ENCODE measurements at places on chromosomes 2 and 18.
A peak's percentile ranks its signal among the peaks of the same experiment; 100 is the strongest.

DNA sequence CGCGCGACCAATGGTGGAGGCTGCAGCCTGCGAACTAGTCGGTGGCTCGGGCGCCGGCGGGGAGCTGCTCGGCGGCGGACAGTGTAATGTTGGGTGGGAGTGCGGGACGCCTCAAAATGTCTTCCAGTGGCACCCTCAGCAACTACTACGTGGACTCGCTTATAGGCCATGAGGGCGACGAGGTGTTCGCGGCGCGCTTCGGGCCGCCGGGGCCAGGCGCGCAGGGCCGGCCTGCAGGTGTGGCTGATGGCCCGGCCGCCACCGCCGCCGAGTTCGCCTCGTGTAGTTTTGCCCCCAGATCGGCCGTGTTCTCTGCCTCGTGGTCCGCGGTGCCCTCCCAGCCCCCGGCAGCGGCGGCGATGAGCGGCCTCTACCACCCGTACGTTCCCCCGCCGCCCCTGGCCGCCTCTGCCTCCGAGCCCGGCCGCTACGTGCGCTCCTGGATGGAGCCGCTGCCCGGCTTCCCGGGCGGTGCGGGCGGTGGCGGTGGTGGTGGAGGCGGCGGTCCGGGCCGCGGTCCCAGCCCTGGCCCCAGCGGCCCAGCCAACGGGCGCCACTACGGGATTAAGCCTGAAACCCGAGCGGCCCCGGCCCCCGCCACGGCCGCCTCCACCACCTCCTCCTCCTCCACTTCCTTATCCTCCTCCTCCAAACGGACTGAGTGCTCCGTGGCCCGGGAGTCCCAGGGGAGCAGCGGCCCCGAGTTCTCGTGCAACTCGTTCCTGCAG is at the start of gene HOXD9:
TSS of gene HOXD9 (plus strand) at position 37 of the 728 bp plus-strand sequence. CDS start at position 87, 50 bp downstream.
- DNase-seq, result no peak

GRCh38 chr2:8549942-8550341 is 131.9 kb upstream of the ID2 start:
- DNase-seq, result no peak

GRCh38 chr2:173286153-173286809 is 68.4 kb upstream of the CDCA7 start:
- no peak for DNase-seq

DNA sequence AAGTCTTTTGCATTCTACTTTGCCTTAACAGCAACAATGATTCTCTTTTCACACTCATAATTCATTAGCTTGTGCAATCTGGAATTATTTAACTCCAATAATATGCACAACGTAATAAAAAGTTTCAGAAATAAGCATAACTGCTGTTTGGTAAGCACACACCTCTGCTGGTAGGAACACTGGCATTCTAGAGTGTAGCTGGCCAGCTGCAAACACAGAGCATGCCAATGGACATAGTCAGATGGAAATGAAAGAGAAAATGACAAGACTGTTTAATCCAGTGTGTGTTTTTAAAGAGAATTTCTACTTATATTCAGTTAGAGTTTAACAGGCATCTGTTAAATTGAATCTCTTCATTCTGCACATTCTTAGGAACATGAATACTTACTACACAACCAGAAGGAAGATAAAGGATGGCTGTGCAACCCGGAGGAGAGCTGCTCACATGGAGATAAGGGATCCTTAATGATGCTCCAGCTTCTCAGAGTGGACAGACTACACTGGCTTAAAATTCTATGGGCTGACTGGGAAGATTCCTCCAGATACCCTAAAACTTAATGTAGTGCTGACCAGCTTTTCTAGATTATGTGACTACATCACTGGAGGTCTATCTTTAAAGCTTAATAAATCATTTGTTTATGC is 94.6 kb upstream of the CHAC2 start:
- DNase-seq, result no peak

GRCh38 chr18:33288082-33288716 is 152.3 kb downstream of the CCDC178 start:
- no peak for DNase-seq

GRCh38 chr2:185583058-185583816 is 155.4 kb upstream of the FSIP2 start:
- DNase-seq, result peak; percentile 67

GRCh38 chr2:10019174-10019573 is 24.2 kb upstream of the KLF11 start:
- DNase-seq, result no peak

DNA sequence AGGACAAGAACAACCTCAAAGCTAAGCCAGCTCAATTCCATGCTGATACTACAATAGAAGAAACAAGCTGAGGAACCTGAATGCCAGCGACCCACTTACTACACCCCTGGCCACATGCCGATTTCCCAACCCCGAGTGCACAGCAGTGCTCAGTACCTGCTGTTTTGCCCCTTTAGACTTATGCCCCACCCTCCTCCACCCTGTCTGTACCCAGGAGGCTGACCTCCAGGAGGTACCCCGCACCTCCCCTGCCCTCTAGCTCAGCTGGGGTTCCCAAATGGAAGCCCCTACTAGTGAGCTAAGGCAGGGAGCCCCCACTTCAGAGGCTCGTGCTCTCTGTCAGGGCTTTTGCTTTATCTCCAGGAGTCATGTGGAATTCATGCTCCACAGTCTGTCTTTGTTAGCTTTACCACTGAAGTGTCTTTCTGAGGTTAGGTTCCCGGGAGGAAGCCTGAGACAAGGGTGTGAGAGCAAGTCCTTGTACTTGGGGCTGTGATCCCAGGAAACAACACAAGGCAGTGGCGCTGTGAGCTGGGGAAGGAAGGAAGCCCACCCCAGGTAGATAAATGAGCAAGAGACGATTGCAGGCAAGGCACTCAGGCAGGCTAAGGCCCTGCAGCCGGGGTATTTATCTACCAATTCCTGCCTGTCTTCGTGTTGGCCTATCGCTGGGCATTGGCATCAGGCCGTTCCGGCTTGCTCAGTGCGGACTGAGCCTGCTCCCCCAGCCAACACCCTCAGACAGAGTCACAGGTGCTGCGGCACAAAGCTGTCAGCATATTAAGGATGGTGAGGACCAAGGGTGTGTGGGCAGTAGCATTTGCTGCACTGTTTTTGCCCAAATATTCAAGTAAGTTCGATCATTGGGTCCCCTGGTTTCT is 220.5 kb downstream of the CYP26B1 start:
- no peak for DNase-seq

GRCh38 chr2:205800773-205801172 is 118.5 kb downstream of the NRP2 start:
- no peak for DNase-seq

GRCh38 chr2:29290293-29291047 is 175.3 kb downstream of the CLIP4 start:
- no peak for DNase-seq

- DNase-seq, result no peak
Observed at GRCh38 chr2:197033222-197033621, 106.7 kb upstream of the PGAP1 start.

GRCh38 chr2:11863513-11864328 is 117.3 kb downstream of the LPIN1 start:
- DNase-seq, result peak; percentile 41

DNA sequence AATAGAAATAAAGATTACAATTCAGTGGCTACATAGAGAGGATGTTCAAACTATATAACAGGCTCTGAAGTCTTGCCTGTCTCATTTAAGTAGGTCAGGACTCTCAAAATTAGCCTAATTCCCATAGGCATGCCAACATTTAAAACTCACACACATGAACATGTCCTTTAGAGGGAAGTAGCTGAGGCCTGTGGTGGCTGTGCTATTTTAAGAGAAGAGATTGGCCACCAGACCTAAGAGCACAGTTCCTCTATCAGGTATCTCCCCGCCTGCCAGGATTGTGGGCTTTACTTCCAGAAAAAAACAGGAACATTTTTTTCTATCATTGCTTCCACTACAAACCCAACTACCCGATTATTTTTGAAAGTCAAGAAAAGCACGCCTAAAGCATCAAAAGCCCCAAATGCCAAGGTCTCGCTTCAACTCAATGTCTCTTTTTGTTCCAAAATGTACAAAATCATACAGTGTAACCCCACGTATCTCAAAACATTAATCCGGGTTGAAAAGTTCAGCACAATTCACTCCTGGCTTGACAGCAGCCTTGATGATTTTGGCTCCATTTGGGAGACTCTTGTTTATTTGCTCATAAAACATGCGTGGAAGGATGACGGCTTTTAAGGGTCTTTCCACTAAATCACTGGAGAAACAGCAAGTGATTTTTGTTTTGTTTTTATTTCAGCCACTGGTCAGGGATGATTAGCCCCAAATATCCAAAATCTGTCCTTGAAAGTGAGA is 15.3 kb downstream of the FHL2 start:
- no peak for DNase-seq

DNA sequence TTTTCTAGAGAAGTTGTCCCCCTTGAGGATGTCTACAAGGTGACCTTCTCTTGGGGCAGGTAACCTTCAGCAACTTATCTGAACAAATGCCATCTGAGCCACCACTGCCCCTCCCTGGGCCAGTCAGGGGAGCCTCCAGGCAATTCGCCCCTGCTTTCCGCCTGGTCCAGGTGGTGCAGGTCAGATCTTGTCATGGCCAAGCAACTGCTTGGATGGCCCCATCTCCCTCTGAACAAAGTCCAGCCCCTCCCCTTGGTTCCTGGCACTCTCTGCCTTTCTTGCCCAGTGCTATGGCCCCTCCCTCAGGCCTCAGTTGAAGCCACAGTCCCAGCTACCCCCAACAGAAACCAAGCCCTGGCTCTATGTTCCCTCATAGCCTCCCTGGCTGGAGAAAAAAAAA is 138.7 kb downstream of the ALPK2 start:
- DNase-seq, result no peak

- no peak for DNase-seq
Observed at GRCh38 chr2:210366675-210367080, 51.7 kb upstream of the MYL1 start.

DNA sequence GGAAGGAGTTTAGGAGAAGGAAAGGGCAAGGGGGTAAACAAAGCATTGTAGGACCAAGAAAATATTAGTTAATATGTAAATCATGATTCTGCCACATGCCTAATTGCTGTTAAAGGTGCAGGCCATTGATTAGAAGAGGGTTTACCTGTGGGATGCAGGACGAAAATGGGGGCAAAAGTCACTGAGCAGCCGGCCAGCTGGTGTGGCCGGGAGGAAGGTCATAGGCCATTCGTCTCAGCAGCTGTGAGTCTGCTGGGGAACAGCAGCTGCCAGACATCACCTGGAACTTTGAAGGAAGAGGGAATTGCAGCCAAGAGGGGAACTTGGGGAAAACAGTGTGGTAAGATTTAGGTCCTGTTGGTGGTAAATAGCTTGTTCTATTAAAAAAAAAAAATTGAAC is 184.4 kb downstream of the DYSF start:
- DNase-seq, result no peak

DNA sequence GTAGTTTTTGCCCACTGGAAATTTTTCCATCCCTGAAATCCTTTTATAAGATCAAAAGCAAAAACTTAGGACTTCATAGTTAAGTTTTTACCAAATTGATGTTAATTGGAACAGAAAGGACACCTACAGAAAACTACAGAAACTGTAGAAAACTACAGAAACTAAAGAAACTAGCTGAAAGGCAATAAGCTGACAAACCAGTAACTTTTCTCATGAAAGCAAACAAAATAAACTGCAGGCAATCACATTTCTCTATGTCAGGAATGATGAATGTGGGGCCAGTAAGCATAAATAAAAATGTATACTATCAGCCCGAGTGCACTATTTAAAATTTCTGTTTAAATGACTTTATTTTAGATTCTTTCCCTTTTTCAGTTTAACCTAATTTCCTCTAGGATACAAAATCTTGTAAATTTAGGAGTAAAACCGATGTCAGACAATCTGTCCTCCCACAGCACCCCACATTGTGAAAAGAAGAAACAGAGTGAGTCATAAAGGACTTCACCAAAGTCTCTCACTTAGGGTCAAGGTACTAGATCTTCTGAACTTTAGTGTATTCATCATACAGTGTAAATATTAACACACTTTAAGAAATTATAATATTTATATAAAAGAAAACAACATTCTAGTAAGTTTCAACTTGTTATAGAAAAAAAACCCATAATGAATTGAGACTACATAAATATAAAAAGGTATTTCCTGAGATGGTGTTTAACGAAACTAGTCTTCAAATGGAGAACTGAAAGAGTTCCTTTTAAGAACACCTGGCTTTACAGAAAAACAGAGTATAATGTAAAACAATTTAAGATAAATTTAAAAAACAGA is 46.6 kb downstream of the USP40 start:
- no peak for DNase-seq

DNA sequence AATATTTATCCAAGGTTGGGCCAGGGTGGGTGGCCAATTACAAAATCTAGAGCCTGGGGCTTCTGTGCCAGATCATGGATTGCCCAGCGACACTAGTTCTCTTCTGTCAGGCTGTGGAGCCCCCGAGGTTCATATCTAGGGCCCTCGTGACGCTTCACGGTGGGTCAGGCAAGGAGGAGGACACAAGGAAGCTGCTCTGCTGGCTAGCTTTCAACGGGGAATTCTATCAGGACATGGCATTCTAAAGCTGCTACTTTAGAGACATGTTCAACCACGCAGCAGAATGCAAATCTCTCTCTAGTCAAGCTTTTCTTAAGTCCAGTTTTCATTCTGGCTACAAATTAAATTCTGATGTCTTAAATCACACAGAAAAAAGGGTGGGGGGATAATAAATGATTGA is 180.2 kb downstream of the THADA start:
- no peak for DNase-seq

- peak; percentile 87 for DNase-seq
Observed at GRCh38 chr2:98912957-98913915, 22.8 kb downstream of the CRACDL start.

GRCh38 chr2:23299476-23300195 is 85.3 kb upstream of the KLHL29 start:
- DNase-seq, result no peak

DNA sequence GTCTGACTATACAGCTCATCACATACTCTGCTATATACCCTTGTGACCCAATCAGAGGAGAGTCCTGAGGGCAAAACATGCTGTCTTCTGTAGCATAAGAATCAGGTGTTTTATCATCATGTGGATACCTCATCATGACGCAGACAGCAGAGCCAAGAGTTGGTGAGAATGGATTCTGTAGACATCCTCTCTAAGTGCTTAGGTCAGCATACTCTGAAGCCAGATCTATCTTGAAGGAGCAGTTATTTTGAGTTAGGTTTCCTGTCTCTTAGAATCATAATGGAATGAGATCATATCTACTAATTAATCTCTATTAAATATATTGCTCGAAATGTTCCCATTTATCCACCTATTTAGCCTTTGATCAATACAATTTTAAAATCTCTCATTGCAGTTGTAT is 190.2 kb upstream of the KCNH7 start:
- DNase-seq, result no peak

DNA sequence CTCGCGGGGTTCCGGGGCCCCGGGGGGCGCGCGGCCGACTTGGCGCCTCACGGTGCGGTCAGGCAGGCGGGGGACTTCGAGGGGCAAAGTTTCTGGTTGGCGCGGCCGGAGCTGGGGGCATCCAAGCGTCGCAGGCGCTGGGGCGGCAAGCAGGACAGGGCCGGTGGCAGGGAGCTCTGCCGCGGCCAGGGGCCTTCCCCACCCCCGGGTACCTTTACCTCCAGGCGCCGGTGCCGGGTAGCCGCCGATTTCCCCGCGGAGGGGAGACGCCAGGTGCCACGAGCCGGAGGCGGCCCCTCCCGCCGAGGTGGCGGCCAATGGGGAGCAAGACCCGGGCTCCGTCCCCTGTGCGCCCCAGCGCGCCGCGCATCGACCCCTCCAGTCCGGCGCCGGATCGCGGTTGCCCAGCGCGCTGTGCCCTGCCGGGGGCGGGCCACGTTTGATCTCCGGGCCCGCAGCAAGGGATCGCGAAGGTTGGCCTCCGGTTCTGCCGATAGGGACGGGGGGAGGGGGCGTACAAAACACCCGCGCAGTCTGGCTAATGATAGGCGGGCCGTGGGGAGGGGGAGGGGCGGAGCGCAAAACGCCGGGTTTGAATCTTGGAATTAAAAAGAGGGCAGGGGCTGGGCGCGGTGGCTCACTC is at the start of gene ST8SIA5:
TSS of gene ST8SIA5 (minus strand) at position 495 of the 643 bp plus-strand sequence. CDS start 545 bp downstream, outside the sequence.
- DNase-seq, result no peak

- no peak for DNase-seq
Observed at GRCh38 chr2:146661473-146662096, 1183.2 kb upstream of the ACVR2A start.

Measured in keratinocyte (primary cell).